ENCODE measurements at places on chromosomes 7 and 10. TPM values are rescaled to one million over a fixed set of nuclear protein-coding genes. Genes with fewer than 3 reads are reported as not detected.

The HMX2 gene
- not detected for total RNA-seq

DNA sequence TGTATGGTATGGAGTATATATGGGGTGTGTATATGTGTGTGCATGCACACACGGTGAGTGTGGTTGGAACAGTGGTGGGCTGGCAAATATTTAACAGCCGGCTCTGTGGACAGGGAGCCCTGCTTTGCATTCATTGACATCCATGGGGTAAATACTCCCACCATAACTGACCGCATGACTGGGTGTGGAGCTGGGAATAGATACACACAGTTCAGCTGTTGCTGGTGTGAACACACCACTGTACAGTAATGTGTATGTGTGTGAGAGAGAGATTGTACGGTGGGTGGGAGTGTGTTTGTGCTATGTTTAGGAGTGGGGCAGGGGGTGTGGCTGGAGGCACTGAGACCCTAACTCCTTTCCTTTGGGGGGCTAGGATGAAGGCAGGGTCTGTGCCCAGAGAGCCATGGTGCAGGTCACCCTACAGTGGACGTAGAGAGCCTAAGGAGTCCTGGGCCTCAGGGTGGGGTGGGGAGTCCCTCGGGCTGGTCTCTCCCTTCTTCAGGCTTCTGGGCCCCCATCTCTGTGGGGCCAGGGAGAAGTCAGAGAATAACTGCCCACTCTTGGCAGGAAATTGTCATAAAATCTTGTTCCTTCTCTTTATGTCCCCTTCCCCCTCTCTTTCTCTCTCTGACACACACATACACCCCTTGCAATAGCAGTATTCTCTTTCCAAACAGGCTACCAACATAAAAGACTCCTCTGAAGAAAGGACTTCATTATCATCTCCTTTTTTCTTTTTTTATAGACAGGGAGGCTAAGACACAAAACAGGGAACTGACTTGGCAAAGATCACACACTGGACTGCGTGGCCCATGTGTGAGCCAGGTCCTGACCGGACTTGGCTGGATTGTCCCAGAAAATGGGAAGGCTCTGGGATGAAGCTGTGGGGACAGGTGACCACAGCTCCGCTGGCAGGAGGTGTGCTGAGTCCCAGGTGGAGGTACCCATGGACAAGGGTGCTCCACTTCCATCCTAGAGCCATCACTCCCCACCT is 3.2 kb downstream of the SFRP5 start:
- no peak for DNase-seq

DNA sequence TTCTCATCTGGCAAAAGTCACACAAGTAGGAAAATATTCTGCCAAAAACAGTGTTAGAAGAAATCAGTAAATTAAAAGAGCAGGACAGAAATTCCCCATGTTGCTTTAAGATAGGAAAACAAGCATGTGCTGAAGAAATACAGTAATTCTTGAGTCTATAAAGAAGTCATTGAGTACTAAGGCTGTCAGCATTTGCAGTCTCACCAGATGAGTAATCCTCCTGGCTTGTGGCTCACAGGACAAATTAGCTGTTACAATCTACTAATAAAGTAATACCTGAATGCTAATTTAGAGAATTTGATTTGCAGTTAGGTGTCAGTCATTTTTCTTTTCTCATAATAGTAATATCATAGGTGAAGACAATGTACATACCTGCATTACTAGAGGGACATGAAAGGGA is 1158.9 kb upstream of the CELF2 start:
- no peak for DNase-seq

GRCh38 chr7:24042028-24042427 is 242.0 kb upstream of the NPY start:
- no peak for DNase-seq

DNA sequence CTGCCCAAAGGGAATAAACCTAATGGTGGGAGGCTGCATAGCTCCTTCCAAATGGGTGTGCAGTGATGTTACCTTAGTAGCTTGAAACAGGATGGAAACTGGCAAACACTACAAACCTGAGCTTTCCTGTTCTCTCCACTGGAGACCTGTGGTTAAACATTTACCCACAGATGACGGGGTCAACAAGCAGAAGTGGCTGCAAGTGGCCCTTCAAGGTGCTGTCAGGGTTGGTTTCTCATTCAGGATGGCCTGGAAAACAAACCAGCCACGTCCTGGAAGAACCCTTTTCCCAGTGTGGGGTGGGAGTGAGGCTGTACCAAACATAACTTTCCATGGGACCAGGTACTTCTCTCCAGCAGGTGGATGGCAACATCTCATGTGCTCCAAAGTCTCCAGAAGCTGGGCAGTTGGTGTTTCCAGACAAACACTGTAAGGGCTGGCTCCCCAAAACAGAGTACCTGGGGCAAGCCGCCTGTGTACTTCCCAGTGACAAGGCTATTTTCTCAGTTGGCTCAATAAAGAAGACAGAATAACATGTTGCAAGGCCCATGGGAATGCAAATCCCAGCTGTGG is 67.5 kb downstream of the DNAJB9 start:
- no peak for DNase-seq

GRCh38 chr7:40356312-40356711 is 221.5 kb downstream of the SUGCT start:
- peak; percentile 41 for DNase-seq

GRCh38 chr10:3064423-3064822 is 2.9 kb upstream of the PFKP start:
- no peak for DNase-seq

- DNase-seq: no peak
These were observed 80.7 kb downstream of the PLCE1 start for GRCh38 chr10:94074462-94074861.

DNA sequence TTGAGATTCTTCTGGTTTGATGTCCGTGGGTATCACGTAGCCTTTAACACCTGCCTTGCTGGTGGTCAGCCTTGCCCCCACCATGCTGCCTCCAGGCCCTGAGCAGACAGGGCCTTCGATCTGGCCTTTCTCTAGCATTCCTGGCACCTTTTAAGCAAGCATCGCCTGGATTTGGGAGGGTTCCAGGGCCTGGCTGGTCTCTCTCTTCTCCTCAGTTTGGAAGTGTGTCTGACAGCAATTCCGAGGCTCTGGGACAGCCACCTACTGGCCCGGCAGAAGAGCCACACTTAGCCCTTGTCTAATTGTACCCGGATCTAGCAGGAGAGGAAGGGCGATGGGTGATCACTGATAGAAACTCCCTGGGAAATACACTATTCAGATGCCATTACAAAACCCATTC is 441.3 kb upstream of the MKI67 start:
- no peak for DNase-seq

- no peak for DNase-seq
These were observed 5.4 kb downstream of the VWC2 start for GRCh38 chr7:49778731-49779270.

DNA sequence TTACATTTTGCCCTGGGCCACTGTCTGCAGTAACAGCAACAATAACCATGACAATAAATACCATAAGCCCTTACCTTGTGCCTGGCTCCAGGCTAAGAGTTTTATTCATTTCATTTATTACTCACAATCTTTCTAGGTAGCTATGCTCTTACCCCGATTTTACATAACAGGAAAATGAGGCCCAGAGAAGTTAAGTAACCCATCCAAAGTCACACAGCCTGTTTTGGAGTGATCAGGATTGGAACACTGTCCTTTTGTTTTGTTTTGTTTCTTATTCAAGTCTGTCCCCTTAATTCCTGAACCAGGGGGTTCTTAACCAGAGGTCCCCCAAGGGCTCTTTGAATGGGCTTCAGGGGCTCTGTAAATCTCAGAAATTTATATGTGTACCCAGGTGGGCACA is 4.2 kb upstream of the LBX1 start:
- no peak for DNase-seq
